ENCODE measurements at places on chromosomes 12 and 14.

- DNase-seq, result peak; percentile 73
Observed at GRCh38 chr14:100850841-100851585, 25.1 kb downstream of the MEG3 start.

DNA sequence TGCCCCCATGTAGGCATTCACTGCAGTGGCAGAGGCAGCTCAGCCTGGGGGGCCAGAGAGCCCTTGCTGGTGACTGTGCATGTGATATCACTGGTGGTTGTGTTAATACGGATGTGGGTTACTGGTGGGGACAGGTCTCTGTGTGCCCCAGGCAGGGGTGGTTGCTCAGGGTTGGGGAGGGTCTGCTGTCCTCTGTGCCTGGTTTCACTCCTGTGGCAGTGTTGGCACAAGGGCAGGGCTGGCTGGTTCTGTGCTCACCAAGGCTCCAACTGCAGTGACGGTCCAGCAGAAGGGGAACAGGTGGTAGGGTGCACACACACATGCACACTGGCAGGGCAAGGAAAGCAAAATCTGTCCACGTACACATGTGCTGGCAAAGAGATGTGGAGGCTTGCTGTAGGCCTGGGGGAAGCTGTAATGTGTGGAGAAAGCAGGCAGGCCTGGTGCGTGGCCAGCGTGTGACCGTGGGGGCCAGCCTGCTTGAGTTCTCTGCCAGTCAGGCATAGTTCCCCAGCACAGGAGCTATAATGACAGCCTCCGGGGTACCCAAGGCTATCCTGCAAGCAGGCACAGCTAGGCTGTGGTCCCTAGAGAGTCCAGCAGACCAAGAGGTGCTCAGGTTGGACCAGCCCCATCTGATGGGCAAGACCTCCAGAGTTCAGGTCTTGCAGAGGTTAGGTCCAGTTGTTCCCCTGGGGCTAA lies 254.6 kb downstream of the FBXL14 start:
- no peak for DNase-seq

GRCh38 chr14:42187846-42188245 lies 581.2 kb downstream of the LRFN5 start:
- no peak for DNase-seq

DNA sequence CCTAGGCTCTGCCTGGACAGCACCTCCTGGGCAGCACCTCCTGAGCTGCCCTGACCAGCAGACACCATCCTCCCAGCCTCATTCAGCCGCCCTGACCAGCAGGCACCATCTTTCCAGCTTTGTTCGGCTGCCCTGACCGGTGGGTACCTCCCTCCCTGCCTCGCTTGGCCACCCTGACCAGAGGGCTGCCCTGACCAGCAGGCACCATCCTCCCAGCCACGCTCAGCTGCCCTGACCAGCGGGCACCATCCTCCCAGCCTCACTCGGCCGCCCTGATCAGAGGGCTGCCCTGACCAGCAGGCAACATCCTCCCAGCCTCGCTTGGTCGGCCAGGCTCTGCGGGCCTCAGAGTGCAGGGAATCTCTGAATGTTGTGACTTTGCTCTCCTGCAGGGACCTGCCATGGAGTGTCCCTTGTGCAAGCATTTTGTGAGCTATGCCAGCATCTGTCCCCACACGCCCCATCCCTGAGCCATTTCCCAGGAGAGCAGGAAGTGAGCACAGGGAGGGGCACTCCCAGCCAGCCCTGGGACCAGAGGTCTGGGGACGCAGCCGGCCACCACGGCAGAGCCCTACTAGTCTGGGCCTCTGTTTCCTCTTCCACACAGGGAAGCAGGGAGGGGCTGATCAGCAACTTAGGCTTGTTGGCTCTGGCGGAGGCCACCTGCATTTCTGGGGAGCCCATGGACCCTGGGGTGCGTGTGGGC lies 265.5 kb downstream of the SEC23A start:
- no peak for DNase-seq

GRCh38 chr12:31590642-31591379 lies at the start of gene DENND5B:
Gene DENND5B (minus strand): TSS chr12:31591136. CDS start chr12:31590832, 304 bp downstream.
- DNase-seq, result peak; percentile 69

- DNase-seq, result no peak
Observed at GRCh38 chr12:46388427-46389021, 16.0 kb upstream of the SLC38A2 start.

DNA sequence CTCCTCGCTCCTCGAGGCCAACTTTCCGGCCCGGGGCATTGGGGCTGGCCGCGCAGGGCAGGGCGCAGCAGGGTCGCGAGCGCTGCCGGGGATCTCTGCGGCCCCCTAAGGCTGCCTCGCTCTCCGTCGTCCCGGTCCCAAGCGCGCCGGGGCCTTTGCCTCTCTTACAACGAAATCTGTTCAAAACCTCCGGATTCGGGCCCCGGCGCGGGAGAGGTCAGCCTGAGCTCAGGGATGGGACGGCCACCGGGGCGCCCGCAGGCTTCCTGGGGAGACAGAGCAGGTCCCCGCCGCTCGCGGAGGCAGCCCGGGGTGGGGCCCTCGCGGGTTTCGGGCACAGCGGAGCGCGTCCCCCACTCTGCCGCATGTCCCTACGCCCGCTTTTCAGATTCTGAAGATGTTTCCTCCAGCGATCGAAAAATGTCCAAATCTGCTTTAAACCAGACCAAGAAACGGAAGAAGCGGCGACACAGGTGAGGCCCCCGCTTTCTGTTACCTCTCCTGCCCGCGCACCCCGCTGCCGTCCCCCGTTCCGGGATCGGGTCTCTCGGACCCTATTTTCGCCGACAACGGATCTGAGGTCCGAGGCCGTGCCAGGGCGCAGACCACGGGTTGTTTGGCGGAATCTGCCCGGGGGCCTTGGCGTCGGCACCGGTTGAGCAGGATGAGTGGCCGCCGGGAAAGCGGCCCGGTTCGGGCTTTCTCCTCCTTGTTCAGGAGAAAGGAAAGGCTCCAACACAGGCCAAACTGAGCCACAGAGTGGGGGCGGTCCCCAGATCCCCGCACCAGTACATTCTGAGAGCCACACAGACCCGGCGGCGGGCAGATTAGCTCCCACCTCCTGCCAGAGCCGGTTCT lies 1.8 kb downstream of the VSX2 start:
- DNase-seq, result peak; percentile 50

DNA sequence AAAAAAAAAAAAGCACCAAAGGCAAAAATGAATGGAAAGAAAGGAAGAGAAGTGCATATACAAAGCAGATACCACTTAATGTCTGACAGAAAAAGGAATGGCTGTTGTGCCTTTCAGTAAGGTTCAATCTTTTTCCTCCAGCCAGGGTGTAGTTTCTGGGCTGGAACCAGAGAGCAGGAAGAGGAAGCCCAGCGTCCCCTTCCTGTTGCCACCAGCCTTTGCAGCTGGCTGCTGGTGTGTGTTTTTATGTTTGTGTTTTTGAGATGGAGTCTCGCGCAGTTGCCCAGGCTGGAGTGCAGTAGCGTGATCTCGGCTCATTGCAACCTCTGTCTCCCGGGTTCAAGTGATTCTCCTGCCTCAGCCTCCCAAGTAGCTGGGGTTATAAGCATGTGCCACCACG lies 64.6 kb upstream of the LTA4H start:
- no peak for DNase-seq

All from GM12892 (cell line).